Activated CD4-positive, alpha-beta memory T cell treated with anti-CD3 and anti-CD28 coated beads for 36 hours (primary cell): ENCODE measurements at places on chromosomes 2 and 18.

GRCh38 chr2:121194626-121195025 is 90.4 kb downstream of the TFCP2L1 start:
- no peak for DNase-seq

- no peak for DNase-seq
Observed at GRCh38 chr2:3914241-3914640, 210.9 kb downstream of the DCDC2C start.

GRCh38 chr2:1708476-1709334 is 35.6 kb downstream of the PXDN start:
- DNase-seq: no peak

GRCh38 chr2:230077851-230078547 is 9.3 kb upstream of the SLC16A14 start:
- no peak for DNase-seq

- peak; percentile 91 for DNase-seq
Observed at GRCh38 chr2:171999604-172000469, at the start of gene METAP1D. TSS of gene METAP1D (plus strand) at chr2:171999953. CDS start at chr2:171999970, 17 bp downstream.

- DNase-seq: no peak
Observed at GRCh38 chr18:710418-711300, 1.8 kb downstream of the ENOSF1 start.

DNA sequence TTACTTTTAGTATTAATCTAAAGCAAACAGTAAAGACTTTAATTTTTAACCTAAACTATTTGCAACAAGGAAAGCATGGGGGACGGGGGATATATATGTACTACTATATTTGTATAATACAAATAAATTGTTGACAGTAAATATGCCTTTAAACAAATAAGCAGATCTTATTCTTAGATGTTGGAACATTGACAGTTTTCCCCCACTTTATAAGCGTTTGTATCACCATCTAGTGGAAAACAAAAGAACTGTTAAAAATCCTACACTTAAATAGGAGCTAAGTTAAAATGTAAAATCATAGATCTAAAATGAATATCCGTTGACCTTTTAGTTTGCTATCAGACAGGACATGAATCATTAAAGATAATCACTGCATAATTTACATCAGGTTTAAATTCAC is 50.0 kb downstream of the RBBP8 start:
- no peak for DNase-seq

GRCh38 chr2:14420851-14421250 is 211.7 kb upstream of the LRATD1 start:
- no peak for DNase-seq

DNA sequence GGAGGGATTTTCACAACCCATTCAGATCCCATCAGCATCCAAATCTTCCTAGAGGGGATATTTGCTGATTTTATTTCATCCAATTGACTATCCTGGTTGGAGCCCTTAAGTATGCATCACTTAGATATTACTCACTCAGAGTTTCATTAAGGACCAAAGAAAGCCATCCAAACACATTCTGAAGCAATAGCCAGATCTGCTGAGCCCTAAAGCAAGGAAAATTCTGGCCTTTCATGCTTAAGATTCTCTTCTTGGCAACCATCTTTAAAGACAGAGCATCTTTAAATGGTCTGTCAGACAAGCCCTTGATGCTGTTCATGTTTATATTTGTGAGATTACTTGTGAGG is 40.9 kb upstream of the C1D start:
- no peak for DNase-seq

DNA sequence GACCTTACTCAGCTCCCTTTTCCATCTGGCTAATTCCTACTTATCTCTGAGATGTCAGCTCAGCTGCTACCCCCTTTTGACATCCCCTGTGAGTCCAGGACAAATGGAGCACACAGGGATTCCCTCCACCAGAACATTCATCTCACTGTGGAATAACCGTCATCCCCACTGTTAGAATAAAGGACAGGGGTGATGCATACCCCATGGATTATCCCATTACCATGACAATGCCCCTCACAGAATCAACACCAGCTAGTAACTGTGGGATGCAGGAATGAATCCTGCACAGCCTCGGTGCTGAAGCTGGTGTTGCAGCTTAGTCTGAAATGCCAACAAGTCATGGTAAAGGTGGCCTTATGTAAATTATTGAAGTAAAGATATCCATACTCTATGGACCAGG is 624.8 kb upstream of the RAB6C start:
- no peak for DNase-seq

GRCh38 chr2:120995152-120995551 is 259.5 kb downstream of the GLI2 start:
- no peak for DNase-seq

GRCh38 chr18:68865503-68865902 is 67.6 kb downstream of the CCDC102B start:
- DNase-seq: no peak

GRCh38 chr2:110867078-110867477 is 134.7 kb downstream of the ACOXL start:
- peak; percentile 55 for DNase-seq

GRCh38 chr18:55830544-55830943 is 242.6 kb upstream of the TCF4 start:
- no peak for DNase-seq

DNA sequence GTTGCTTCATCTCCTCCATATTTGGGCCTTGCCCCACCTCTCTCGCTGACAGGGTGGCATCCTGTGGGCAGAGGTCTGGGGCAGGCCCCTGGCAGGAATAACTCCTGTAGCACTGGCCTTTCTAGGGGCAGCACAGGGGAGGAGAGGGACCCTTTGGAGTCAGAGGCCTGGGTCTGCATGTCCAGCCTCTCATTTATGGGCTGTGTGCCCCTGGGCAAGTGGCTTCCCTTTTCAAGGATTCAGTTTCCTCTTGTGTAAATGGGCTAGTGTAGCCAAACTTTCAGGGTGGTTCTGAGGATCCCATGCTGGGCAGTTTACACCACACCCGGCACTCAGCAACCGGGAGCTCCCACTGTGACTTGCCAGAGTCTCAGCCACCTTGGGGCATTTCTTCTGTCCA is 23.4 kb downstream of the ADRA2B start:
- DNase-seq: no peak

- DNase-seq: no peak
Observed at GRCh38 chr2:168160897-168161296, 86.5 kb downstream of the STK39 start.

GRCh38 chr2:162731917-162732804 is 106.4 kb downstream of the KCNH7 start:
- no peak for DNase-seq

GRCh38 chr18:58547864-58548263 is 81.0 kb downstream of the ALPK2 start:
- DNase-seq: no peak

GRCh38 chr2:223470602-223471001 is 131.6 kb downstream of the SCG2 start:
- DNase-seq: no peak

DNA sequence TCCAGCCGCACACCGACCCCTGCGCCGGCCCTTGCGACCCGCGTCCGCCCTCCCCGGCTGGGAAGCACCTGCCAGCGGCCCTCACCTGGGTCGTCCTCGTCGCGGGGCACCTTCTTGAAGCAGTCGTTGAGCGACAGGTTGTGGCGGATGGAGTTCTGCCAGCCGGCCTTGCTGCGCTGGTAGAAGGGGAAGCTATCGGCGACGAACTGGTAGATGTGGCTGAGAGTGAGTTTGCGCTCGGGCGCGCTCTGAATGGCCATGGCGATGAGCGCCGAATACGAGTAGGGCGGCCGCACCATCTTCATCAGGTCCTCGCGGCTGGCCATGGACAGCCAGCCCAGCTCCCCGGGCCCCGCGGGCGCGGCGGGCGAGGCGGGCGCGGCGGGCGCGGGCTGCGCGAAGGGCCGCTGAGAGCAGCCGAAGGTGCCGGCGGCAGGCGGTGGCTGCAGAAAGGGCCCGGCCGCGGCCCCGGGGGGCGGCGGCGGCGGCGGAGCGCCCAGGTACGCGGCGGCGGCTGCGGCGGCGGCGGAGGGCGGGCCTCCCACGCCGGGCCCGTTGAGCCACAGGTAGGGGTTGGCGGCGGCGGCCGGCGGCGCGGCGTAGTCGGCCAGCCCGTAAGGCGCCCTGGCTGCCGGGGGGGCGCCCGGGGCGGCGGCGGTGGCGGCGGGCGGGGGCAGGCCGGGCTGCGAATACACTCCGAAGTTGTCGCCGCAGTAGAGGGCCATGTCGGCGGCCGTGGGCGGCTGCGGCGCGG is 505 bp downstream of the FOXI3 start:
- peak; percentile 28 for DNase-seq

DNA sequence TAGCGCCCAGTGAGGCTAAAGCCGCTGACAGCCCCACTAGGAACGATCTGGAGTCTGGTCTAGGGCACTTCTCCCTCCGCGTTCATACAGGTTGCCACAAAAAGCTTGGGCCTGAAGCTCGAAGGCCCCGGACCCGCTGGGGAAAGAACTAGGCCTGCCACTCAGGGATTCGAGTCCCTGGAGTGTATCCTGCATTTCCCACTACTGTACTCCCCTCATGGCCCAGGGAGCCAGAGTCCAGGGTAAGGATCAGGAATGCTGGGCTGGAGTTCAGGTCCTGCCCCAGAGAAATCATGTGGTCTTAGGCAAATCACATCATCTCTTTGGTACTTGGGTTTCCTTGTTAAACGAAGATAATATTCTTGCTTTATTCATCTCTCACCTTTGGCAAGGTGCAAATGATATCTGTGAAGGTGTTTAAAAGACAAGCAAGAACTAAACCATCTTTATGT is 1.4 kb upstream of the ZFP36L2 start:
- no peak for DNase-seq

DNA sequence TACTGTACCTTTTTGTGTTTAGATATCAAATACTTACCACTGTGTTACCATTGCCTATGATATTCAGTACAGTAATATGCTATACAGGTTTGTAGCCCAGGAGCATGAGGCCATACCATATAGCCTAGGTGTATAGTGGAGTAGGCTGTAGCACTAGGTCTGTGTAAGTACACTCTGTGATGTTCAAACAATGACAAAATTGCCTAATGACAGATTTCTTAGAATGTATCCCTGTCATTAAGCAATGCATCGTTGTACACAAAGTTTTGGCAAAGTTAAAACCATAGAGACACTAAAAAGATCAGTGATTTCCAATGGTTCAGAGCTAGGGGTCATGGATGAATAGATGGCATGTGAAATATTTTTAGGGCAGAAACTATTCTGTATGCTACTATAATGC is 415.5 kb downstream of the NCKAP5 start:
- no peak for DNase-seq

DNA sequence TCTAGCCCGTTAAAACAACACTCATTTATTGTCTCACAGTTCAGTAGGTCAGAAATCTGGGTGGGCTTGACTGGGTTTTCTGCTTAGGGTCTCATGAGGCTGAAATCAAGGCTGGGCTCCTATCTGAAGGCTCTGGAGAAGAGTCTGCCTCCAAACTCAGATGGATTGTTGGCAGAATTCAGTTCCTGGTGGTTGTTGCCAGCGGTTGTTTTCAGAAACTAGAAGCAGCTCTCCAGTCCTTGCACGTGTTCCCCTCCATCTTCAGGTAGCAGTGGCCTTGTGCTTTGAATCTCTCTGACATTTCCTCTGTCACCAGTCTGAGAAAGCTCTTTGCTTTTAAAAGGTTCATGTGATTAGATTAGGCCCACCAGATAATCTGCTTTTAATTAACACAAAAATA is 20.1 kb upstream of the FN1 start:
- no peak for DNase-seq

DNA sequence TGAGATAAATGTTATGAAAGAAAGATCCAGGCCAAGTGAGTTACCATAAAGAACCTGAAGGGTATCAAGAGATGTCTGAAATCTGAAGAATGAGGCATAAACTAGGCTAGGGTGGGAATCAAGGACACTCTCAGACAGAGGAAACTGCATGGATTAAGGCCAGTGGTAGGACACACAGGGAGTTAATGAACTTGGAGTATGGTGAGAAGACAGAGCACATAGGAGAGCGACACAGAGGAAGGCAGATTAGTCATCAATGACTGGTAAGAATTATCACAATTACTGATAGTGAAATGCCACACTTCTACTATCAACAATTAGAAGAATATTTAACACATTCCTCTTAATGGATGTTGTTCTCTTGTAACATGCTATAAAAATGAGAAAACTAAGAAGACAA is 76.9 kb downstream of the TTC21B start:
- DNase-seq: no peak

DNA sequence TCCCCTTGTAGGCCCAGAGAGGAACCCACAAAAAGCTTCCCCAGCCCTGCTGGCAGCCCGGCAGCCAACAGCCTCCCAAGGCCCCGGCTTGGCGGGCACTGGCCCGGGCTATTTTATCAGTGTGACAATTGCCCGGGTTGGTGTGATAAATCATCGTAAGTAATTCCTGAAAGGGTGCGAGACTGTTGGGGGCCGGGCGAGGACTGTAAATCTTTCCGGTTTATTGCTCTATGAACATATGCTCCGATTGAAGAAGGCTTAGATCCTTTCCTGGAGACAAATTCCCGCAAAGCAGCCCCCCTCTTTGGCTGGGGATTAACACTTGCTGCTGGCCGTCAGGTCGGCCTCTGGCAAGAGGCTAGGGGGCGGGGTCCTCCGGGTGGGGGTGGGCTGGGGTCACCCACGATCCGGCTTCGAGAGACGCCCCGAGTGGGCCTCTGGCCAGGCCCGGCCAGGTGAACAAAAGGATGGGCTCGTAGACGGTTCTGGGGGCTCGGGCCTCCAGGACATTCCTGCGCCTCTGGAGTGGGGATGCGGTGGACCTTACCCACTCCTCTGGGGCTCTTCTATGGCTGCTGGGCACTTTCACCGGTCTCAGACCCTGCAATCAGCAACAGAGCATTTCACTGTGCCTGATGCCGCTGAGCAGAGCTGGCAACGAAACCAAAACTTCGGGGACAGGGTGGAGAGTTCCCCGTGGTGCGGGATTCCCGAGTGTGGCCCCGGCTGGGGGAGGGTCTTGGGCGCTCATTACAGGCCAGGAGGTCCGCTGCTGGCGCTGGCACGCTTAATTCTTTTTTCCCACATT is 2.0 kb downstream of the HOXD3 start:
- DNase-seq: no peak

GRCh38 chr2:133163111-133163510 is 405.2 kb downstream of the NCKAP5 start:
- DNase-seq: no peak

- no peak for DNase-seq
Observed at GRCh38 chr2:43840965-43841364, 2.2 kb downstream of the ABCG8 start.

DNA sequence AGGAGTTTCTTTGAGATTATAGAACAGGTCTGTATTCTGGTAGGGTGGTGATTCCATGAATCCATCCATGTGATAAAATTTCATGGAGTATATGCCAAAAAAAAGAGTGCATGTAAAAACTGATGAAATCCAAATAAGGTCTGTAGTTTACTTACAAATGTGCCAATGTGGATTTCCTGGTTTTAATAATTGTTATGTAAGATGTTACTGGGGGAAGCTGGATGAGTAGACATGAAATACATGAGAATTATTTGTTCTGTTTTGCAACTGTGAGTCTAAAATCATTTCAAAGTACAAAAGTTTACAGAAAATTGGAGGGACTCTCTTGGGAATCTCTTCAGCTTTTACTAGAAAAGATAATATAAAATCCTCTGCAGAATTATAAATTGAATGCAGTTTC is 23.7 kb upstream of the TMEM214 start:
- no peak for DNase-seq
